ENCODE measurements at places on chromosomes 6 and 20. TPM values are rescaled to one million over a fixed set of nuclear protein-coding genes. Genes with fewer than 3 reads are reported as not detected.

Gene XKR7
- 0.03 TPM for polyA plus RNA-seq

Gene OR2J2
- polyA plus RNA-seq: not detected

DNA sequence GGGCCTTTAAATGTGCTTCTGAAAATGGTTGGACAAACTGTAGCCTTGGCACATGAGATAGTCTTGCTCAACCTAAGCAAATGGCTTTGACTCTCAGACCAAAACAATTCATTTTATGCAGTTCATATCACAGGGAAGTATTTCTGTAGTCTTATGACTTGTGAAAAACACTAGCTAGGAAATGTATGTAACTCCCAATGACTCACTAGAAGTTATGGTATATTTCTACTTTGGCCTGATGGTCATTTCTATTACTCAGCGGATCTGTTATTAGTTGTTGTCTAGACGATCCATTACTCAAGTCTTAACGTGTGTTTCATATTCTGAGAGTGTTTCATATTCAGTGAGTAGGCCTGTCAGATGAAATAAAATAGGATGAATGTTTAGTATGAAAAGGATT is 1333.5 kb downstream of the KHDRBS2 start:
- no peak overlapping the region for H3K27ac ChIP-seq
- DNase-seq: no peak
- H3K27me3 ChIP-seq: no peaks in the 10 kb centered on the region

Gene IRAK1BP1
- polyA plus RNA-seq: 2.6 TPM

- H3K4me1 ChIP-seq: no peaks in the 10 kb centered on the region
- H3K36me3 ChIP-seq: no peaks in the 10 kb centered on the region
- H3K4me3 ChIP-seq: no peak overlapping the region
- H3K27me3 ChIP-seq: no peaks in the 10 kb centered on the region
These were observed 227.7 kb downstream of the SLC35F1 start for GRCh38 chr6:118134736-118135135.

DNA sequence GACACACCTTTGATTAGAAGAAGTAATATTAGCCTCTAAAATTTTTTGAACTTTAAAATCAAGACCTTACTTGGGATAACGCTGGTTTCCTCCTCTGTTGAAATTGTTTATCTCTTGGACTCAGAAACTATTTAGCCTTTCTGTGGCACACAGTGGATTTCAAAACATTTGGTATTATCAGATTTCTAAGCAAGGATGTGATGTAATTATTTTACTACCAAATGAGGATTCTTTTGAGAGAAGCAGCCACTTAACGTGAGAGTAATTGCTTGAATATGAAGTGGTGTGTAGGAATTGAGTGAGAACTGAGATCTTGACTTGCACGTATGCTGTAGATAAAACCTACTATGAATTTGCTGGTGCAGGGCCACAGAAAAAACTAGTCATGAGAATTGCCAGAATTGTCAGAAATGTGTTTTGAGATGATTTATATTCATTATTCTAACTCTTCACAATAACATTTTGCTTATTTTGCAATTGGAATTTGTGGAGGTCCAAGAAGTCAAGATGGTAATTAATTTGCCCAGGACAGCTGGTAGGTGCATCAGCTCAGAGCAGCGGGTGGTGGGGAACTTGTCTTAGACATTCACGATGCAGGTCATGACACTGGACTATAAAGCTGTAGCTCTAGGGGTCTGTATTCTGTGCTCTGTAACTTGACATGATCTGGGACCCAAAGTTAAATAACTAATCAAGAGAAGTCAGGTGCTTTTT is 53.4 kb downstream of the AKAP12 start:
- no peaks in the 10 kb centered on the region for H3K4me1 ChIP-seq
- DNase-seq: no peak
- no peaks in the 10 kb centered on the region for H3K27me3 ChIP-seq
- H3K36me3 ChIP-seq: no peaks in the 10 kb centered on the region
- H3K27ac ChIP-seq: peak overlapping the region; percentile 20

DNA sequence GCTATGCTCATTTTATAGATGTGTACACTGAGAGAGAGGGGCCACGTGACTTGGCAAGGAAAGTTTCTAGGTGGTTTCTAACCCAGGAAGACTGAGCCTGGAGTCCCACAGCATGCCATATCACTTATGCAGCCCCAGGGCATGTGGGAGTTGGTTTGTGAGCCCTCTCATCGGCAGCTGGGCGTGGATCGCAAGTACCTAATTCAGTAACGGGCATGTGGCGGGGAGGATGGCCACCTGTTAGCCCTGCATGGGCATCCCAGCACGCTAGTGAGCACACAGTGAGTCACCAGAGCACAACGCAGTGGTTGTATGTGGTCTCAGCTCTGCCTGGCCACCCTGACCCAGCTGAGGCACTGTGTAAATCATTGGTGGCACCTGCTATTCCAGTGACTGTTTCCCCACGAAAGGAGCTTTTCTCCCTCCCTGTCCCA is 88.3 kb downstream of the NINL start:
- H3K36me3 ChIP-seq: no peaks in the 10 kb centered on the region
- no peaks in the 10 kb centered on the region for H3K27me3 ChIP-seq
- DNase-seq: no peak
- no peaks in the 10 kb centered on the region for H3K4me1 ChIP-seq
- no peak overlapping the region for H3K27ac ChIP-seq

DNA sequence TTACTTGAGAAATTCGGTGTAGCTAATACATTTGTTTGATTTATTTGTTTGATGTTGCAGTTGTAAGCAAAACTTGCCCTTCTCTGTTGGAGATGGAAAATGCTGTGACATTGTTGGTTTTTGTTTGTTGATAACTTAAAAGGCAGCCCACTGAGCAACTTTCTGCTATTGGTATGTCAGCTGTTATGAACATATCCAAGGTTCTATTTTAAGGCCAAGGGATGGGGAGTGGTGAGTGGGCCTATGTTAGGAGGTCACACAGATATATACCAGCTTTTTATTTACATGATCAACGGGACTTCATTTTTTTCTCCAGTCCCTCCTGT is 5.7 kb downstream of the QKI start:
- no peak for DNase-seq
- H3K36me3 ChIP-seq: no peaks in the 10 kb centered on the region
- H3K27ac ChIP-seq: no peak overlapping the region
- H3K27me3 ChIP-seq: no peaks in the 10 kb centered on the region
- H3K4me1 ChIP-seq: peaks cover 72% of the 10 kb centered on the region
- no peak overlapping the region for H3K4me3 ChIP-seq

DNA sequence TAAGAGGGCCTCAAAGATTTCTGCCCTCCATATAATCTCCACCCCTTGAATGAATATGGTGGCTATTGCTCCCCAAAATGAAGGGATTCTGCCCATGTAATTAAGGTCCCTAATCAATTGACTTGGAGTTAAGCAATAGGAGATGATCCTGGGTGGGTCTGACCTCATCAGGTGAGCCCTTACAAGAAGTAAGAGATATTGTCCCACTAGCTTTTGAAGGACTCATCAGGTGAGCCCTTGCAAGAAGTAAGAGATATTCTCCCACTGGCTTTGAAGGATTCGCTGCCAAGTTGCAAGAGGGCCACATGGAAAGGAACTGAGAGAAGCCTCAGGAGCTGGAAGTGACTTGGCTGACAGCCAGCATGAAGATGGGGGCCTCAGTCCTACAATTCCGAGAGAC is 103.4 kb downstream of the BMP7 start:
- no peaks in the 10 kb centered on the region for H3K4me1 ChIP-seq
- no peak overlapping the region for H3K27ac ChIP-seq
- H3K27me3 ChIP-seq: peaks cover 8% of the 10 kb centered on the region
- H3K4me3 ChIP-seq: no peak overlapping the region
- H3K36me3 ChIP-seq: no peaks in the 10 kb centered on the region
- DNase-seq: no peak

GRCh38 chr6:129936329-129937165 is 75.4 kb upstream of the TMEM244 start:
- no peaks in the 10 kb centered on the region for H3K36me3 ChIP-seq
- peaks cover 3% of the 10 kb centered on the region for H3K4me1 ChIP-seq
- H3K4me3 ChIP-seq: no peak overlapping the region
- peak; percentile 28 for DNase-seq
- no peak overlapping the region for H3K27ac ChIP-seq
- H3K27me3 ChIP-seq: peaks cover 16% of the 10 kb centered on the region

DNA sequence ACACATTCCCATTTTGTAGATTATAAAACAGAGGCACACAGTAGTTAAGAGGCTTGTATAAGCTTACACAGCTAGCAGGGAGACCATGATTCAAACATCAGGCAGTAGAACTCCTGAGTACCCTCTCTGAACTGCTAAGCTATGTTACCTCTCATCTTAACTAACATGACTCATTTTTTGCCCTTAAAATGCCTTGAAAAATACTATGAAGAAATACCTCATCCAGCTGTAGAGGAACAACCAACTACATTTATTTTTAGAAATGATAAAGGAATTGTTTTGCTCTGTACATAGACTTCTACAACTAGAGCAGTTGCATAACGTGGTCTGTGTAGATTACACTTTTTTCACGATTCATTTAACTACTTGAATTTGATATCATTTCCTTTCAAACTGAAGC is 102.1 kb downstream of the FLRT3 start:
- no peaks in the 10 kb centered on the region for H3K27me3 ChIP-seq
- H3K4me3 ChIP-seq: no peak overlapping the region
- H3K4me1 ChIP-seq: no peaks in the 10 kb centered on the region
- no peaks in the 10 kb centered on the region for H3K36me3 ChIP-seq
- DNase-seq: no peak

DNA sequence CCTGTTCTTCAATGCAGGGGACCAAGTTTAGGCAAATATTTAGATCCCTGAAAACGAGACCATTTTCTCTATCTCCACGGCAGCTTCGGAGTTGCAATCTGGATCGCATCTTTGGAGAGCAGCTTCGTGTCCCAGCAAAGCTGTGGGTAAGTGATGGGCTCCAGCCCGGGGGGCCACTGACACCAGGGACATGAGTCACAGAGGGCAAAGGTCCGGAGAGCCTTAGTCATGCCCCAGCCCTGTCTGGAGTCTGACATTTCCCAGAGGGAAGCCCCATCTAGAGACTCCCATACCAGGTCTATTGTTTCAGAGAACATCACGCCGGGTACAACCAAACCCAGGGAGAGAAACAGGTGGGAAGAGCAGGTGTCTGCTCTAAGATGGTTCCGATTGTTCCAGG is 95.9 kb downstream of the NFATC2 start:
- H3K36me3 ChIP-seq: peaks cover 16% of the 10 kb centered on the region
- H3K27ac ChIP-seq: no peak overlapping the region
- DNase-seq: no peak
- peaks cover 21% of the 10 kb centered on the region for H3K4me1 ChIP-seq

DNA sequence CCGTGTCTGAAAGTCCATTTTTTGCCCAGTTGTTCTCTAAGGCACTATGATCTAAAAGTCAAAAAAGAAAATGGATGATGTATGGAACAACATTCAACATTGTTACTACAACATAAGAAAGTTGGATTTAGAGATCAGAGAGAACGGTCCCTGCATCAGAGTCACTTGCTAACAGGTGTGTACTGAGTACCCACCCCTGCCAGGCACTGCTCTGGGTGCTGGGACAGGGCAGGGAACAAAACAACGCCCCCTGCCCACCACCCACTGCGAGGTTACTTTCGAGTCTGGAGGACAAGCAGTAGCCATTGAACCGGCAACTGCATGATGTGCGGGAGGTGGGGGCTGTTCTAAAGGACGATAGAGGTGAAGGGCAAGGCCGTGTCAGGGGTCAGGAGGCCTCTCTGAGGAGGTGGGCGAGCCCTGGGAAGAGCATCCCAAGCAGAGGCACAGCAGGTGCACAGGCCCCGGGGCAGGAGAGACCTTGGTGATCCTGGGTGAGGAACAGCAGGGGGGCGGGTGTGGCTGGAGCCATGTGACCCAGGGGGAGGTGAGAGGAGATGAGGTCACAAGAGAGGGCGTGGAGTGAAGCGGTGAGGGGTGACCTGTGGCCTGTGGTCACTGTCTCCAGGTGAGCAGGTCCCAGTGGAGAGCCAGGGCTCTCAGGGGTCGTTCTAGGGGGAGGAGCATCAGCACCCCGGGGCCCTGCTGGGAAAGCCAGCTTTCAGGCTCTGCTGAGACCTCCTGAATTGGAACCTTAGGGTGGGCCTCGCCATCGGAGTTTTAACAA is 197.5 kb upstream of the SULF2 start:
- H3K36me3 ChIP-seq: no peaks in the 10 kb centered on the region
- H3K4me1 ChIP-seq: peaks cover 41% of the 10 kb centered on the region
- H3K27ac ChIP-seq: peak overlapping the region; percentile 89
- peak overlapping the region; percentile 43 for H3K4me3 ChIP-seq
- DNase-seq: peak; percentile 24

- DNase-seq: no peak
- peaks cover 50% of the 10 kb centered on the region for H3K27me3 ChIP-seq
- no peaks in the 10 kb centered on the region for H3K4me1 ChIP-seq
- no peak overlapping the region for H3K4me3 ChIP-seq
- H3K27ac ChIP-seq: no peak overlapping the region
These were observed 23.8 kb downstream of the MAS1 start for GRCh38 chr6:159914565-159914923.

GRCh38 chr20:23129266-23129665 is 43.1 kb upstream of the CD93 start:
- no peaks in the 10 kb centered on the region for H3K36me3 ChIP-seq
- H3K4me3 ChIP-seq: no peak overlapping the region
- no peak overlapping the region for H3K27ac ChIP-seq
- H3K27me3 ChIP-seq: no peaks in the 10 kb centered on the region
- no peak for DNase-seq

Gene KHDRBS2
- 14.3 TPM for polyA plus RNA-seq

DNA sequence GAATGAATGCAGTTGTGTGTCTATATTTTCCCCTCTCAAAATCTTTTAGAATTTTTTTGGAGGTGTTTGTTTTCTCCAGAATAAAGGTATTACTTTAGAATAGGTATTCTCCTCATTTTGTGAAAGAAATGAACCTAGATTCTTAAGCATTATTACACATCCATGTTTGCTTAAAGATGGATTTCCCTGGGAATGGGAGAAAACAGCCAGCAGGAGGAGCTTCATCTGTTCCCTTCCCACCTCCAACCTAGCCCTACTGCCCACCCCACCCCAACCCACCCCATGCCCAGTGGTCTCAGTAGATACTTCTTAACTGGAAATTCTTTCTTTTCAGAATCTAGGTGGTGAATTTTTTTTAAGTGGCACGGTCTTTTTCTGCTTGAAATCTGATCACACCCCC is 127.8 kb downstream of the CD109 start:
- H3K27ac ChIP-seq: peak overlapping the region; percentile 45
- no peak for DNase-seq

Gene RPRD1B
- polyA plus RNA-seq: not detected
